ENCODE measurements at places on chromosomes 1 and 21. TPM values are rescaled to one million over a fixed set of nuclear protein-coding genes. Genes with fewer than 3 reads are reported as not detected.

GRCh38 chr1:233453433-233454200 lies 126.1 kb downstream of the MAP3K21 start:
- no peak overlapping the region for H3K27ac ChIP-seq
- DNase-seq, result no peak
- no peaks in the 10 kb centered on the region for H3K27me3 ChIP-seq
- H3K36me3 ChIP-seq, result no peaks in the 10 kb centered on the region
- no peak overlapping the region for H3K4me3 ChIP-seq

KCNA2 gene
- 1.0 TPM for total RNA-seq

- no peak for DNase-seq
- H3K4me1 ChIP-seq, result no peaks in the 10 kb centered on the region
- no peak overlapping the region for H3K4me3 ChIP-seq
- H3K36me3 ChIP-seq, result no peaks in the 10 kb centered on the region
Measured at GRCh38 chr1:241079459-241079858, 277.5 kb downstream of the RGS7 start.

- DNase-seq, result no peak
- H3K36me3 ChIP-seq, result peaks cover 17% of the 10 kb centered on the region
- no peaks in the 10 kb centered on the region for H3K27me3 ChIP-seq
- H3K4me1 ChIP-seq, result no peaks in the 10 kb centered on the region
- H3K4me3 ChIP-seq, result no peak overlapping the region
Measured at GRCh38 chr1:24673341-24673740, 30.2 kb downstream of the SRRM1 start.

- no peak for DNase-seq
- no peaks in the 10 kb centered on the region for H3K36me3 ChIP-seq
- H3K27ac ChIP-seq, result no peak overlapping the region
- H3K4me1 ChIP-seq, result no peaks in the 10 kb centered on the region
- H3K4me3 ChIP-seq, result no peak overlapping the region
Measured at GRCh38 chr1:20405893-20406604, 80.0 kb downstream of the CAMK2N1 start.

DNA sequence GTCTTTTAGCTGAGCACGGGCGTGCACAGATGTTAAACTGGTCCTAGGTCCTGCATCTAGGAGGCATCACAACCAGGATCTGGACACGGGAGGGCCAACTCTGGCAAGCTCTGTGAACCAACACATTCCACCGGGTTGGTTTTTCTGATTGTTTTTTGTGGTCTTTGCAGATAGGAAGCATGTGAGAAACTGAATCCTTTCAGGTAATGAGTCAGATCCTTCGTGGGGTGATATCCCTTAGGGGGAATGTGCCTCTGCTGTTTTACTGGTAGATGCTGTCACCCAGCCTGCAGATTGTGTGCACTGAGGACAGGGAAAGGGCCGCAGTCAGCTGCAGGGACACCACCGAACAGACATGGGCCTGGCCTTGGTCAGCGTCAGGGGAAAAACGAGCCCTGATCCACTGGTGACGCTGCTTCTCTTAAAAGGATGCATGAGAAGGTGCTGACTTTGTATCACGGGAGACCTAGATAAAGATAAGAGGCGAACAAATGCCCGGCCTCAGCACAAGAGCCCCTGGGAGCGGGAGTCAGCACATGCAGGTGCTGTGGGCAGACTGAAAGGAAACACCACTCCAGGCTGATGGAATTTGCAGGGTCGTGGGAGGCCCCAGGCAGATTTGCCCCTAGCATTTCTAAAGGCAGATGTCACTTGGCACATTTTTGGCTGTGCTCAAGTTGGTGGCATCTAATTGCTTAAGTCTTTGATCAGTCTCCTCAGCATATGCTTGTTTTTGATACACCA lies 51.1 kb downstream of the DOP1B start:
- H3K36me3 ChIP-seq, result no peaks in the 10 kb centered on the region
- no peak overlapping the region for H3K4me3 ChIP-seq
- H3K4me1 ChIP-seq, result no peaks in the 10 kb centered on the region
- no peak overlapping the region for H3K27ac ChIP-seq
